ENCODE measurements at places on chromosomes 4 and X.
A peak's percentile ranks its signal among the peaks of the same experiment; 100 is the strongest.

GRCh38 chrX:39957816-39958566, 139.8 kb downstream of the BCOR start:
- no peak for DNase-seq

DNA sequence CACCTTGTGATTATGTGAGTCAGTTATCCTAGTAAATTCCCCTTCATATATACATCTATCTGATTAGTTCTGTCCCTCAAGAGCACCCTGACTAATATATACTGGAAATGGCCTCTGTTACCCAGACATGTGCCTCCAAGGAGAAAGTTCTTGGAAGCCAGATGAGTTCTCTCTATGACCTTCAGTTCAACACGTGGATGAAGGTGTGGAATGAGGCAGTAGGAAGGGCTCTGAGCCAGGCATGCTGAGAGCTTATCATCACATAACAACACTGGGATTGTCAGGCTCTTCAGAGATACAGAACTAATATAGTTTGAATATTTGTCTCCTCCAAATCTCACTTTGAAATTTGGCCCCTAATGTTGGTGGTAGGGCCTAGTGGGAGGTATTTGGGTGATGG, 44.4 kb upstream of the DHRSX start:
- no peak for DNase-seq

GRCh38 chr4:23500894-23501449, 388.9 kb downstream of the PPARGC1A start:
- DNase-seq: peak; percentile 64

- DNase-seq: no peak
Observed at GRCh38 chr4:163818673-163819072, 324.2 kb downstream of the TMA16 start.

GRCh38 chr4:120856294-120856693, 66.2 kb downstream of the PRDM5 start:
- no peak for DNase-seq

GRCh38 chr4:119093042-119093827, 42.4 kb upstream of the MYOZ2 start:
- no peak for DNase-seq

DNA sequence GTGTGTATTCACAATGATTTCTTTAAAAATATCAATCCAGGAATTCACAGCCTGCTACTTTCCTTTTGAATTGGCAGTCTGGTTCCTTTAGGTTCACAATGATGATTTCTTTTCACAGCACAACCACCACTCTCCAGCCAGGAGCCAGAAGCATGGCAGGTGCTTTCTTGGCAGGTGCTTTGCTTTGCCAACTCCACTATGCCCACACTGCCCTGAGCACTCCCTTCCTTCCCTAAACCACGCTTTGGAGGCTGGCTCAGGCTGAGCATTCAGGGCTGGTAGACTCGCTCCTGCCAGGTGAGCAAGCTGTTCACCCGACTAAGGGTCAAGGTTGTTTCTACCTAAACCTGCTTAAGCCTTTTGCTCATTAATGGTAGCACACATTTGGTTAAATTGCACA, 184.5 kb downstream of the SH3KBP1 start:
- peak; percentile 17 for DNase-seq

GRCh38 chrX:55167124-55167803, 52.9 kb upstream of the PAGE5 start:
- no peak for DNase-seq

DNA sequence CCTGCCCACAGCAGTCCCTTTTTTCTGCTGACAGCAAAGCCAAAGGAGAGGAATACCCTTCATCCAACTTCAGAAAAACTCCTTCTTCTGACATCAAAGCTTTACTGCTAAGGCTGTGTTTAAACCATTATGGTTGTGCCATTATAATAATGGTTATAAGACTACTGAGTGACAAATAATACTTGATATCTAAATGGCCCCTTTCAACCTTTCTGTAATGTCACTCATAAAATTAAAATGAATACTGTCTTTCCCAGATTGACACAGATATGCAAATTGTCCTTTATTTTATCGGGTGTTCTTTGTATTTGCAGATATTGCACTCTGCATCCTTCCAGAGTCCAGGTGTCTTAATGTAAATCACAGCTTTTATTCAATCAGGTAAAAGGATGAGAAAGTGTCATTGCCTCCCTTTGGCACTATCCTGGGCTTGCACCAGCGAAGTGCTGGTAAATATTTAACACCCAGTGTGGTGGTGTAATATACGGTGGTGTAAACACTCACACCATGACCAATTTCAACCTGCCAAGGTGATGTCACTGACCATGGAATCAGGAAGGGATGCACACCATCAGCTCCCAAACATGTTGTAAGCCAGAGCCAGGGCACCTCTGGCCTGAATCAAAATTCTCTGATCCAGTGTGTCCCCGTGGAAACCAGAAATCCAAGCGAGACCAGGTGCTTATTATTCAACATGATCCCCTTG, 139.4 kb upstream of the TENM3 start:
- DNase-seq: no peak

- DNase-seq: no peak
Observed at GRCh38 chrX:16664626-16665025, 14.7 kb downstream of the S100G start.

DNA sequence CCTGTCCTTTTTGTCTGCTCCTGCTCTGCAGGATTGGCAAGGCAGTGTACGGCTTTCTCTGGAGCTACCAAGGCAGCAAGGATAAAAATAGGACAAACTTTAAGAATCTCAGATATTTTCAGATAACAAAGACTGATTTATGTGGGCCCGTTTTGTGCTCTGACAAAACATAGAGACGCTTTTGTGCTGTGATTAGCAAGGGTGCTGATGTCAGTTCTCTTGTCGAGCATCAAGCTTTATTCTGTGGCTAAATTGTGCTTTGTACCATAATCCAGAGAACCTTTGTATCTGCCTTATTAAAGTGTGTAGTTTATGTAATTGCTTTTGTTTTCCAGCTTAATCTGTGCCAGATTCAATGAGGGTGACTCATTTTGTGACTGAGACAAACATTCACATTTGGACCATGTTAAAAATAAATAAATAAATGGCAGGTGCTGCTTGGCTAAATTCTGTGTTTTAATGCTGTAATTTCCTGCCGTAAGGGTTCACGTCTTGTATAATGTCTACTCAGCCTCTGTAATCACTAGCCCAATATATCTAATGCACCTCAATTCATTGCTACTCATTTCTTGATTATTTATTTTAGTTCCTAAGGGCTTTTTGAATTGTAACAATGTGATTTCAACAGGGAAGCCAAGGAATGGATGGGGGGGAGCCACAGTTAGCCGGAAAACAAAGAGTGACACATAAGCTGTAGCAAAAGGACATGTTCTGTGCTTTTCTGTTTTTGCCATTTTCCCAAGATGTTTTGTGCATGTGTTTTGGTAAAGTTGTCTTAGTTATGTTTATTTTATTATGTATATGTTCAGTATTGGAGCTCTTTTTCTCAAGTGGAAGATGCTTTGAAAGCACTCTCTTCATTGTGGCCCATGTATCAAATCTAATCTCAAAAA, 75.1 kb downstream of the GAB1 start:
- DNase-seq: no peak

- no peak for DNase-seq
Observed at GRCh38 chr4:158801677-158802076, 32.9 kb downstream of the FNIP2 start.

DNA sequence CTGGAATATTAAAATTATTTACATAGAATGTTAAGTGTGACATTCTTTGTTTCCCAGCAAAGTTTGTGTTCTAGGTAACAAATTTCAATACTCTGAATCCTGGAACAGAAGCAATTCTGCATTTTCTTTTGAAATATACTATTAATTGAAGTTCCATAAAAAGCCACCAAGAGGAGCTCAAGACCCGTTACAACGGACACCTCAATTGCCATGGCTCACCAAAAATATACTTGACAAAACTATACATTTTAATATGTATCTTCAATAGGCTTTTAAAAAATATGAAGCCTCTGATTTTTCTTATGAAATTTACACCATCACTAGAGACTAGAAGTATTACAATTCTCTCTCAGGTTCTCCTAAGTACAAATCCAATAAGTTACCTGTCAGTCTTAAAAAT, 111.4 kb downstream of the NYX start:
- peak; percentile 19 for DNase-seq

GRCh38 chr4:39706334-39706733, 8.4 kb downstream of the UBE2K start:
- no peak for DNase-seq

- DNase-seq: no peak
Observed at GRCh38 chrX:17052793-17053192, 106.3 kb downstream of the REPS2 start.

GRCh38 chrX:141220342-141221008, 21.8 kb downstream of the SPANXC start:
- DNase-seq: no peak

DNA sequence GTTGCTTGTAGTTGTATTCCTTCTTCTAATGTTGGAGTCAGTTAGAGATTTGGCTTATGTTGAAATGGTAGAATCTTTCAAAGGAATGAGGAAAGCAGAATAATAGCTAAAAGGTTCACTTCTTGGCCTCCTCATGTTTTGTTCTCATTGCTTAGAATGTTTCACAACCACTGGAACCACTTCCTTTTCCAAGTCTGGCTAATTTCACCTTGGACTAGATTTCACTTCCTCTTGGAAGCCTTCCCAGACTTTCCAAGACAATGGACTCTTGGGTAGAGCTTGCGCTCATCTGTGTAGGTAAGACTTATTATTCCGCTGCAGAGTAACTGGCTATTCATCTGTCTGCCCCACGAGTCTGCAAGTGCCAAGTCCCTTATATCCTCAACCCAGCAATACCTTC, 8.3 kb downstream of the SPATA18 start:
- no peak for DNase-seq

All from NCI-H1417 (cell line).